ENCODE measurements at places on chromosomes 5 and 9.

- no peak for DNase-seq
Observed at GRCh38 chr5:61805101-61805500, 473.0 kb downstream of the ZSWIM6 start.

- DNase-seq: no peak
Observed at GRCh38 chr5:133164759-133165158, 112.9 kb downstream of the HSPA4 start.

DNA sequence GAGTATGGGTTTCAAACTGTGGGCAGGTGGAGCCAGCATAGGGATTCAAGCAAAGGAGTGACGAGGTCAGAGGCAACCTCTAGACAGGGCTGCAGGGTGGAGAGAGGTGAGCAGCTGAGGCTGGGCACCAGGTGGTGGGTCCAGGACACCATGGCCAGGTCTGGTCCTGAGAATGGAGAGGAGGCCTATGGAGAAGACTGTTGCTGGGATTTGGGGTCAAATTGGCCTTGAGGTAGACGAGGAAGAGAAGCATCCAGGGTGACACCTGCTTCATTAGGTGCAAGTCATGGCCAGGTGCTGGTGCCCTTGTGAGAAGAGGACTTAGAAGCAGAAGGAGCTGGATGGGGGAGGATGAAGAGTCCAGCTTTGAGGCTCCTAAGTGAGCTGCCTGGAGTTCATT, 99.6 kb downstream of the NSG2 start:
- no peak for DNase-seq

GRCh38 chr5:39117401-39117800, 43.2 kb upstream of the RICTOR start:
- no peak for DNase-seq

DNA sequence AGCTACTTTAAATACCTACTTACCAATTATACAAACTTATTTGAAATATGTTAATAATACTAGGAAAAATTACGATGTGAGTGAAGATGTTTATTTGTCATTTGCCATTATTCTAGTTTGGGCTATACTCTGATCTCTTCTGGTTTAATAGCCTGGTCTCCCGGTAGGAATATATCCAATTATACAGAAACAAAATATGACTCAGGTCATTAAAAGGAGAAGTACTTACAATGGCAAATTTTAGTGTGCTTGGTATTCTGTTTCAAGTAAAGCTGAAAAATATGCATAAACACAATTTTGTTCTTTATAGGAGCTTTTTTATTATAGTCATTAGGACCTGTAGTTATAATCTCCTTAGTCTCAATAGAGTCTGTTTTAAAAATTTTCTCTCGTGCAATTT, 176.8 kb downstream of the SLCO4C1 start:
- no peak for DNase-seq

GRCh38 chr9:78292026-78292425, 4.9 kb upstream of the PSAT1 start:
- DNase-seq: no peak

DNA sequence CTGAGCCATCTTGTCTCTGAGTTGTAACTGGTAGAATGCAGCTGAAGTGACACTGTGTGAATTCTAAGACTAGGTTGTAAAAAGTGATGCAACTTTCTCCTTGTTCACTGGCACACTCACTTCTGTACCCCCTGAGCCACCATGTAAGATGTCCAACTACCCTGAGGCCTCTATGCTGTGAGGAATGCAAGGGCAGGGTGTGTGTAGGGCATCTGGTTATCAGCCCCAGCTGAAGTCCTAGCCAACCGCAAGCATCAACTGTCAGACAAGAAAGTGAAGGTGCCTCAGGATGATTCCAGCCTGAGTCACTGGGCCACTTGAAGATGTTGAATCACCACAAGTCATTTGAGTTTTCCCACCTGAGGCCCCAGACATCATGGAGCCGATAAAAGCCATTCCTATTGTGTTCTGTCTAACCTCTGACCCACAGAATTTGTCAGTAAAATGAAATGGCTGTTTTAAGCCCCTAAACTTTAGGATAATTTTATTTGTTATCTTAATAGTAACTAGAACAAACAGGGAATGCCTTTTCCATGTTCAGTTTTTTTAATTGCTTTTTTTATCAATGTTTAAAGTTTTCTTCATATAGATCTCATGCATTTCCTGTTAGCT, 18.7 kb upstream of the RHOBTB3 start:
- no peak for DNase-seq

GRCh38 chr9:22817181-22817580, 370.6 kb downstream of the DMRTA1 start:
- DNase-seq: no peak

DNA sequence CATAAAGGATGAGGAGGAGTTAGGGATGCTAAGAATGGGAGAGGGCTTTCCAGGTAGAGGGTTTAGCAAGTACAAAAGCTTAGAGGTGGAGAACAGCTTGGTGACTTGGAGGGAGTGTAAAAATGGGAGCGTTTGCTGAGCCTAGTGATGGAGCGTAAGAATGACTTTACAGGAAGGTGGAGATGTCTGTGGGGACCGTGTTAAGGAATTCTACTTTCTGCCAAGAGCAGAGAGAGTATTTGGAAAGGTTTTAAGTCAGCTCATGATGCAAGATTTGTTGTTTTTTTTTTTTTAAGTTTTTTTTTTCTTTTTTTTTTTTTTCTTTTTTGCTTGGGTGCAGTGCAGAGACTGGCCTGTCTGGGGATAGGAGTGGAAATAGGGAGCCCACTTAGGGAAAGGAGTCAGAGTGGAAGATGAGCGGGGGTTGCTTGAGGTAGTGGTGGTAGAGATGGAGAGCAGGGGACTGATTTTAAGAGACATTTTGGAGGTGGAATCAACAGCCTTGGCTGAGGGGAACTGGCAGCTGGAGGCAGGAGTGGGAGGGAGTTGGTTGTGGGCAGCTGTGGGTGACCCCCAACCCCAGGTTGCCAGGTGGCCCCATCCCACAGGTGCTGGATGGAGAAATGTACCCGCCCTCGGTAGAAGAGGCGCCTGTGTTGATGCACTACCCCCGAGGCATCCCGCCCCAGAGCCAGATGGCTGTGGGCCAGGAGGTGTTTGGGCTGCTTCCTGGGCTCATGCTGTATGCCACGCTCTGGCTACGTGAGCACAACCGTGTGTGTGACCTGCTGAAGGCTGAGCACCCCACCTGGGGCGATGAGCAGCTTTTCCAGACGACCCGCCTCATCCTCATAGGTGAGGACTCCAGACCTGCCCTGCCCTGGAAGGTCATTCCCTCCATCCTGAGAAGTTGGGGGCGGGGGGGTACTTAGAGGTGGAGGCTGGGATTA, 12.4 kb downstream of the PTGS1 start:
- no peak for DNase-seq

DNA sequence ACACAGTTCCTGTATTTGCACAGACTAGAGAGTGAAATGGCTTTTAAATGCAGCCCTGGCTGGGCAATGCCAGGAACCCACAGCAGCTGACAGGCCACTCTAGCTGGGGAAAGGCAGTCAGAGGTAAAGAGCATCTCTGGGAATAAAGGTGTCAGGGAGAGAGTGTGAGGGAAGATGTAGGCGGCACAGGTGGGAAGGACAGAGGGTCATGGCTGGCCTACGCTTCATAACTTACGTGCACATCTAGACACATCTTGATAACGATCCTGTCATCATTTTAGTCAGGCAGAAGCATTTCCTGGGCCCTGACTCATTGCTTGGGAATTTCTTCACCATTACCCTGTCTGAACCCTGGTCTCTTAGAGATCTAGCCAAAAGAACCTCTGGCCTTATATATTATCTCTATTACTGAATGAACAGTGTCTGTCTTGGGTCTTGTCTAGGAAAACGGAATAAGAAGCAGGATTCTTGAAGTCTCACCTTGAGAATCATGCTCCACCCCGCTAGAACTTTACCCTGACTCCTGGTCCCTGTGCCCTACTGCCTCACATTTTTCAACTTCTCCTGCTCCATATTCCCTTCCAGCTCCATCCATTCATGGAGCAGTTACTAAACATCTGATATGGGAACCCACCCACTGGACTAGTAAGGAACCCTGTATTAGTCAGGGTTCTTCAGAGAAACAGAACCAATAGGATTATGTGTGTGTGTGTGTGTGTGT, 106.4 kb upstream of the ELL2 start:
- DNase-seq: no peak

DNA sequence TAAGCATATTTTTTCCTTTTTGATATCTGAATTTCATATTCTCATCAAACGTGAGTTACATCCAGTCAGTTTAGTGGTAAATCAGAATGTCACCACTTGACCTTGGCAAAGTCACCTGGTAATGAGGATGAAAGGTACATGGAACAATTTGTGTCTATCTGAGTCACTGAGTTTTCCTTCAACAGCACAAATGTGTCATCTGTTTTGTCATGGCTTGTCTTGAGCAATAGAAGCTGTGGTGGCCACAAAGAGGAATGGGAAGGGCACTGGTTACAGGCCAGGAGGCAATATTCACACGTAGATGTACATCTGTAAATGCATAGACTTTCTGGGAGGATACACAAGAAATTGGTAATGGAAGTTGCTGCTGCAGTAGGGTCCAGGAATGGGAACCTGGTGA, 8.4 kb upstream of the ZNF474 start:
- DNase-seq: no peak

- no peak for DNase-seq
Observed at GRCh38 chr9:131607591-131607990, 62.3 kb downstream of the PRRT1B start.

DNA sequence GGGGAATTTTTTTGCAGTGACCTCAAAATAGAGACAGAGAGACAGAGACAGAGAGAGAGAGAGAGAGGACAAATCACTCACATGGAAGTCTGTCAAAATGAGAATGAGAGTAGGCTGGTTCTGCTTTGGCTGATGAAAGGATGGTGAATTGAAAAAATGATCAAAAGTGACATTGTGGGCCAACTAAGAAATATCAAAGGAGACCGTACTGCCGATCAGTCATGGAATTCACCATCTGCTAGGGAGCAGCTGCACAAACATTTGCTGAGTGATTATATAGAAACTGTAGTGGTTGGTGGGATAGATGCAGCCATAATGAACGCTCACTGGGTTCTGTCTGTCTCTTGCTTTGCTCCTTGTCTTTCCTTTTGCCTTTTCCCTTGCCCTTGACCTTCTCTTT, 476.6 kb upstream of the SGCD start:
- DNase-seq: no peak

DNA sequence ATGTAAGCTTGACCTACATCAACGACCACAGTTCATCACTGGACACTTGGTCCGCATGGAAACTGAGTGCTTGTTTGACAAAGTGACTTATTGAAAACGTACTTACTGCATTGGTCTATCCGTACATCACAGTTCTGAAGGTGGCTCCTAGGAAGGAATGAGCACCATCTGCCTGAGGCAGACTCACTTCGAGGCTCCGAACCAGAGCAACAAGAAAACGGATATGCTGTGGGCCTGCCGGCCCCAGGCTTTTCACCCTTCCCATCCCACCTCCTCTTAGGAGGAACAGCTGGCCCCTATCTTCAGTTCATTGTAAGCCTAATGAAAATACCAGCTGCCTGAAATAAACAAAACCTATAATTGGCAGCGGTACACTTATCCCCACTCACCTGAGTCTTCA, 67.2 kb upstream of the TSLP start:
- DNase-seq: no peak
